ENCODE measurements at places on chromosomes 2 and 18.

DNA sequence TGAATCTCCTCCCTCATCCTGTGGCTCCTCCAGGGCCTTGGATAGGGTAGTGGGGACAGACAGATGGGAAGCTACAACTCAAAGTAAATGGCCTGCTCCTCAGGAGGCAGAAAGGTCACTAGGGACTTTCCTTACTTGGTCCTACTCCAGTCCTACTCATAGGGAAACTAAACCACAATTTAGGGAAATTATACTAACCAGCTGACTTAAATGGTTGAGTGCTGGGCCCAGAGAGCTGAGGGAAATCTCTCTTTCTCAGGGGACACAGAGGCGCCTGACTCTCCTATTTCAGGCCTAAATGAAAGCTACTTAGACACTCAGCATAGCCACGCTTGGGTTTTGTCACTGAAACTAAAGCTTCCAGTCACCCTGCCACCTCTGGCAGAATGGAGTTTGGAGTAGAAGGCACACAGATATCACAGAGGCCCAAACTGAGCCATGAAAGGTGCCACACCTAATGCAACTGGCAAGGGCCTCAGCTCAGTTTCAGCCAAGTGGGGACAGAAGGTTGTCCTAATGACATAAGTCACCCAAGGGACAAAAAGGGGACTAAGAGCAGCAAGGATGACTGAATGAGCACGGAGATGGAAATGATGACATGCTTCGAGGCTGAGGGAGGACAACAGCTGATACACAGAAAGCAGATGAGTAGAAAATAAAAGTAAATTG, 24.0 kb downstream of the CERKL start:
- no peak for DNase-seq

DNA sequence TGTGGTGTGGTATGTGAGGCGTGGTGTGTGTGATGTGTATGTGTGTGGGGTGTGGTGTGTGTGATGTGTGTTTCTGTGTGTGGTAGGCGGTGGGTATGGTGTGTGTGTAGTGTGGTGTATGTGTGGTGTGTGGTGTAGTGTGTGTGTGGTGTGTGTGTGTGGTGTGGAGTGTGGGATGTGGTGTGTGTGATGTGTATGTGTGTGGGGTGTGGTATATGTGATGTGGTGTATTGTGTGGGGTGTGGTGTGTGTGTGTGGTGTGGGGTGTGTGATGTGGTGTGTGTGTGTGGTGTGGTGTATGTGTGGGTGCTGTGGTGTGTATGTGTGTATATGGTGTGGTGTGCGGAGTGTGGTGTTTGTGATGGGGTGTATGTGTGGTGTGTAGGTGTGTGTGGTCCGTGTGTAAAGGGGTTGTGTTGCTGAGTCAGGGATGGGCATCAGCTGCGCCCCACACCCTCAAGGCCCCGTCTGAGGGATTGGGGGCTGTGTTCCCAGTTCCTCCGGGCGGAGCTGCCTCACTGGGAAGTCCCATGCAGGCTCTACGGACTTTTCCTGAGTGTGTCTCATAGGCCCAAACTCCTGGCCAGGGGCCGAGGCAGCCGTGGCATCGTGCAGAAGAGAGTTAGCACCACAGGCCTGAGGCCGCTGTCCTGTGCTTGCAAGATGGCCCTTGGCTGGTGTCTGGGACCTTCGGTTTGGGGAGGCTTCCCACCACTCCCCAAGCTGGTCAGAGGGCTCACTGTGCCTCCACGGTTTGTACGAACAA, 18.2 kb upstream of the ARL4C start:
- DNase-seq, result no peak

- DNase-seq, result no peak
Measured at GRCh38 chr2:125408874-125409538, 1247.0 kb upstream of the GYPC start.

GRCh38 chr18:5198311-5198710, 1.3 kb upstream of the AKAIN1 start:
- no peak for DNase-seq

DNA sequence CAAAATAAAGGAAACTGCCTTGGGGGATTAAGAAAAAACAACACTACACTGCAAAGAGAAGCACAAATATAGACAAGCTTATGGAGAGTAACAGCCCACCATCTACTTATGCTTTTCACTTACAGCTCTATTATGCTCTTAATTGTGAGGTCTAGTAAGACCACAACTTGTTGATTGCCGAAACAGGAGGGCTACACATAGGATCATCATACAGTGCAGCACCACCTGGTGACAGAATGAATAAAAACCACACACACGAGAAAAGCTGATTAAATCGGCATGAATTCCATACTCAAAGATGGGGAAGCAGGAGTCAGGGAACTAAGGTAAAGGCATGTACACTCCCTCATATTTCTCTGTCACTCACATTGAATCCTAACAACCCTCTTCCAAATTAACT, 259.2 kb downstream of the IKZF2 start:
- no peak for DNase-seq

DNA sequence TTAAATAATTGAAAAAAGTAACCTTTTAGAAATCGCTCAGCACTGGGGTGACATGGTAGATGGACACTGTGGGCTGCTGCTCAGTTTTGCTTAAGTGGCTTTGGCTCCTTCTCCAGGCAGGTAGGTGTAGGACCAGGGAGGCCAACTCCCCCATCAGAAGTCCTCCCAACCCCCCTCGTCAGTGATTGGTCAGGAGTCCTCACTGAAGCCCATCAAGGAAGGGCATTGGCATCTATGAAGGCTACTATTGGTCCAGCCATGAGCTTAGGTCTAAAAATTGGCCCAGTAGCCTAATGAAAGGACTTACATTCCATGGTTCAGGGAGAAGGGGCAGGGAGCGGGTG, 34.7 kb downstream of the ST3GAL5 start:
- no peak for DNase-seq

- DNase-seq, result no peak
Measured at GRCh38 chr2:197599285-197599965, 76.0 kb downstream of the RFTN2 start.

Data from cerebellar nuclear complex (tissue), 1 donor.